ENCODE measurements at places on chromosomes 7 and 10. TPM values are rescaled to one million over a fixed set of nuclear protein-coding genes. Genes with fewer than 3 reads are reported as not detected.

TEX36 gene
- total RNA-seq: not detected

TYSND1 gene
- total RNA-seq: 15.8 TPM

AUTS2 gene
- 0.78 TPM for total RNA-seq

GHITM gene
- total RNA-seq: 227 TPM

RADIL gene
- 0.92 TPM for total RNA-seq

DNA sequence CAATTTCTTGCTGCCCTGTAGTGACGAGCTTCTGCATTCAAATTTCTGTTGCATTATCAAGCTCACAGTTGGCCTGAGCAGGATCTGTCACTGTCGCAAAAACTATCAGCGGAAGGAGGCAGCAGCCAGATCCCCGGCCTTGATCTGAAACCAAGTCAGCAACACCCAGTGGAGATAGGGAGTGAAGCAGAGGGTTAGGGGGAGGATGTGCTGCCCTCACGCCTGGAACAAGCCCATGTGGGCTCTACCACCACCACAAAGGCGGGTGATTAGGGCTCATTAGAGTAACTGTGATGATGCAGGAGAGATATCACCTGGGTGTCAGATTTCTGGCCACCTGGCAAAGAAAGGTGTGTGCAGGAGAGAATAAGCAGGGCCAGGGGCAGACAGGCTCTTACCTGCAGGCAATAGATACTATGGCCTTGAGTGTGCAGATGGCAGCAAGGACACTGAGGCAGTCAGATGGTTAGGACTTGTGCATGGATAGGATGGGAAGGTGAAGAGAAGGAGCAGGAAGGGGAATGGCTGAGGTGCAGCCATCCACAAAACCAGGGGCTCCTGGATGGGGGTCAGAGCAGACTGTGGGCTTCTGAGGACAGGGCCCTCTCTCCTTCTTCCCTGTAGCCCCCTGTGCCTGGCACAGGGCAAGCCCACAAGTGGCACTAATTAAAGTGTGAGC lies 417.3 kb downstream of the RPS24 start:
- DNase-seq: no peak
- no peaks in the 10 kb centered on the region for H3K4me1 ChIP-seq
- no peaks in the 10 kb centered on the region for H3K36me3 ChIP-seq
- H3K27me3 ChIP-seq: no peaks in the 10 kb centered on the region

DNA sequence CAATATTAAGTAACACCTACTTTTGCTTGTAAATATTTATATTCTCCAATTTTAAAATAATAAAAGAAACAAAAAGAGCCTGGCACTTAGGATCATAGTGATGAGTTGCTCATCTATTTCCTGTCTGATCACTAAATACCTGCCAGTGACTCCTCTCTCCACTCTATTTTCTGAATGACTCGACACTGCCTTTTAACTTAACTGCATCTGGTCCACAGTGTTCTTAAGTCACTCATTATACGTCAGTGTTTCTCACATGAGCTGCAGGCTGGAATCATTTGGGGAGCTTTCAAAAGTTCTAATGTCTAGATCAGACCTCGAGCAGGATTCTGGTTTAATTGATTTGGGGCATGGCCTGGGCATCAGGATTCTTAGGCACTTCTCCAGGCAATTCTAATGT lies 78.0 kb upstream of the AGBL3 start:
- no peak overlapping the region for H3K27ac ChIP-seq
- no peaks in the 10 kb centered on the region for H3K36me3 ChIP-seq
- H3K27me3 ChIP-seq: no peaks in the 10 kb centered on the region
- no peak for DNase-seq

DNA sequence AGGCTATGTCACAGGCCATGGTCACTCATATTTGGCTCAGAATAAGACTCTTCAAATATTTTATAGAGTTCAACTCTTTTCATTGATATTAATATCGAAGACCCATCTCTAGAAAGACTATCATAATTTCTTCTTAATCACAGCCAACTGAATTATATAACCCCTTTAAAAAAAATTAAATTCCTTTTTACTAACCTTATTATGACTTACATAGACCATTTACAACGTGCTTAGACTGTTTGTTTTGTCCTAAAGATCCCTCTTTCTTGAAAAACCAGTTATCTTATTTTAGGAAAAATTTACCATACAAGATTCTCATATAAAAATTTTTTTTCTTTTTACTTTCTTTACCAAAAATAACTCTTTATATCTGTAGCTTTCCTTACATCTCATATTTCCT lies 10.2 kb upstream of the TMEM254 start:
- DNase-seq: no peak
- H3K4me3 ChIP-seq: no peak overlapping the region
- H3K36me3 ChIP-seq: no peaks in the 10 kb centered on the region
- no peak overlapping the region for H3K27ac ChIP-seq
- no peaks in the 10 kb centered on the region for H3K27me3 ChIP-seq
- H3K4me1 ChIP-seq: no peaks in the 10 kb centered on the region

DNA sequence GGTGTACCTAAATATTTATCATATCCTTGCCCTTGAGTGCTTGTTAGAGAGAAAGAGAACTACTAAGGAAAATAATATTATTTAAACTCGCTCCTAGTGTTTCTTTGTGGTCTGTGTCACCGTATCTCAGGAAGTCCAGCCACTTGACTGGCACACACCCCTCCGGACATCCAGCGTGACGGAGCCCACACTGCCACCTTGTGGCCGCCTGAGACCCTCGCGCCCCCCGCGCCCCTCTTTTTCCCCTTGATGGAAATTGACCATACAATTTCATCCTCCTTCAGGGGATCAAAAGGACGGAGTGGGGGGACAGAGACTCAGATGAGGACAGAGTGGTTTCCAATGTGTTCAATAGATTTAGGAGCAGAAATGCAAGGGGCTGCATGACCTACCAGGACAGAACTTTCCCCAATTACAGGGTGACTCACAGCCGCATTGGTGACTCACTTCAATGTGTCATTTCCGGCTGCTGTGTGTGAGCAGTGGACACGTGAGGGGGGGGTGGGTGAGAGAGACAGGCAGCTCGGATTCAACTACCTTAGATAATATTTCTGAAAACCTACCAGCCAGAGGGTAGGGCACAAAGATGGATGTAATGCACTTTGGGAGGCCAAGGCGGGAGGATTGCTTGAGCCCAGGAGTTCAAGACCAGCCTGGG lies 11.4 kb downstream of the SERPINE1 start:
- H3K36me3 ChIP-seq: no peaks in the 10 kb centered on the region
- peak overlapping the region; percentile 43 for H3K4me3 ChIP-seq
- H3K27me3 ChIP-seq: peaks cover 4% of the 10 kb centered on the region
- peak overlapping the region; percentile 87 for H3K27ac ChIP-seq
- H3K4me1 ChIP-seq: peaks cover 59% of the 10 kb centered on the region
- peak; percentile 83 for DNase-seq

GRCh38 chr7:111803015-111803758 lies 240.9 kb upstream of the IMMP2L start:
- DNase-seq: no peak
- H3K36me3 ChIP-seq: no peaks in the 10 kb centered on the region
- peaks cover 4% of the 10 kb centered on the region for H3K27me3 ChIP-seq
- no peak overlapping the region for H3K4me3 ChIP-seq
- H3K4me1 ChIP-seq: no peaks in the 10 kb centered on the region
- no peak overlapping the region for H3K27ac ChIP-seq

DNA sequence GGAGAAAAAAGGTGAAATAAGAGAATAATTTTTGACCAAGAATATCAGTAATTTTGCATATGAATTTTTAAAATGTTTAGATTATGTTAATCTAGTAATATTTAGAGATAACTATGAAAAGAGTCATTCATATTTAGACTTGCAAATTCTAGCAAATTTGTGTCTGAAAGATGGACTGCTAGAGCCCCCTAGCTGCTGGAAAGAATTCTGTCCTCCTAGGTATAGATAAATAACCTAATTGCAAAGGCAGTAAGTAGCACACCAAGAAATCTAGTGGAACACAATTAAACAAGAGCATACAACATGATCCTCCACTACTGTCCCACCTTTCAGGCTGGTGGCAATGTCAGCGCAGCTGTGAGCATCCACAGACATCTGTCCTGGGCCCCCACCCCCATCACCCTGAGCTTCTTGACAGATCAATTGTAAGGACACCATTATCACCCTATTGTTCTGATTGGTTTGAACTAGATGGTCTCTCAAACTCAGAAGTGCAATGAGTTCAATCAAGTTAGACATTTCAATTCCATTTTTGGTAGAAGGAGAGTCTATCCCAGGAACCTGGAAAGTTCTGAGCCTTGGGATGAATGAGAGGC lies 15.0 kb upstream of the GFRA1 start:
- no peak overlapping the region for H3K4me3 ChIP-seq
- H3K27me3 ChIP-seq: peaks cover 24% of the 10 kb centered on the region
- H3K4me1 ChIP-seq: peaks cover 3% of the 10 kb centered on the region
